ENCODE measurements at places on chromosomes 12 and 14.

DNA sequence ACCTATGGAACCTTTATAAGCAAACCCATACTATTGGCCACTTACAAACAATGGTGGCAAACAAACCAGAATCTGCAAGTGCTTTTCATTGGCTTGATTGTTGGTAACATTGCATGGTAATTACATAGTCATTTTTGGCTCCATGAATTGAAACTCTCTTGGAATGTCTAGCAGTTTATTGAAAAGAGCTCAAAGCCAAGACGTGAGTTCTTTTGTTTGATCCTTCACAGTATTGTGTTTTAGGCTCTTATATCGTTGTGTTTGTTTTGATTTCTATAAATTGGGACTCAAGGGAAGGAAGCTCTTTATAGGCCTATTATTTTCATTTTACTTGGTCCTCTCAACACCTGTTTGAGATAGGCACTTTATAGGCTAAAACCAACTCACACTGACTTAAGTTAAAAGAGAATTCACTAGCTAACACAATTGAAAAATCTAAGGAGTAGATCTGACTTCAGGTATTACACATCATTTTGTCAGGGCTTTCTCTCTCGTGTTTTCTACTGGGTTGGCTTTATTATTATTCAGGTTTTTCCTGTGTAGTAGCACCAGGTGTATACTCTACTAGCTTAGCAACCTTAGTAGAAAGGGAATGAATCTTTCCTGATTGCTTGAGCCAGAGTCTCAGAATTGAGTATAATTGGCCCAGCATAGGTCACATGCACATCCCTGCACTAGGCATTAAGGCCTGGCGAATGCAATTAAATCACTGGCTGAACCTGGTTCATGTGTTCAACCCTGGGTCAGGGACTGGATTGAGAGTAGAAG lies 341.4 kb downstream of the RAD51B start:
- no peak for DNase-seq

- no peak for DNase-seq
Measured at GRCh38 chr12:90167518-90168208, 459.0 kb upstream of the ATP2B1 start.

DNA sequence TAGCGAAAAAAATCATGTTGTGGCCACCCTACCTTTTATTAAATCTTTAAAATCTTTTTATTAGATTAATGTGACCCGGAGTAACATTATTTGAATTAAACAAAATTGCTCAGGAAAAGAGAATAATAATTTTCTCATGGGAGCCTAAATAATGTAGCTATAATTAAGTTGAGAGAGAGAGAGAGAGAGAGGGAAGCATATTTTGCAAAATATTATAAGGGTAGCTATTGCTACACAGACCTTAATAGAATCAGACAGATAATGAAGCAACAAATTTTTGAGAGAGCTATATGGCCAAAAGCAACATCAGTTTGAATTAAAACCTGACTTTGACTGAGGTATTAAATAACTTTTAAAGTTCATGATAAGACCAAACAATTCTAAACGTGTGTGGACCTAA lies 703.5 kb downstream of the TMTC2 start:
- no peak for DNase-seq

- no peak for DNase-seq
Measured at GRCh38 chr12:122004633-122005071, 17.0 kb upstream of the BCL7A start.

DNA sequence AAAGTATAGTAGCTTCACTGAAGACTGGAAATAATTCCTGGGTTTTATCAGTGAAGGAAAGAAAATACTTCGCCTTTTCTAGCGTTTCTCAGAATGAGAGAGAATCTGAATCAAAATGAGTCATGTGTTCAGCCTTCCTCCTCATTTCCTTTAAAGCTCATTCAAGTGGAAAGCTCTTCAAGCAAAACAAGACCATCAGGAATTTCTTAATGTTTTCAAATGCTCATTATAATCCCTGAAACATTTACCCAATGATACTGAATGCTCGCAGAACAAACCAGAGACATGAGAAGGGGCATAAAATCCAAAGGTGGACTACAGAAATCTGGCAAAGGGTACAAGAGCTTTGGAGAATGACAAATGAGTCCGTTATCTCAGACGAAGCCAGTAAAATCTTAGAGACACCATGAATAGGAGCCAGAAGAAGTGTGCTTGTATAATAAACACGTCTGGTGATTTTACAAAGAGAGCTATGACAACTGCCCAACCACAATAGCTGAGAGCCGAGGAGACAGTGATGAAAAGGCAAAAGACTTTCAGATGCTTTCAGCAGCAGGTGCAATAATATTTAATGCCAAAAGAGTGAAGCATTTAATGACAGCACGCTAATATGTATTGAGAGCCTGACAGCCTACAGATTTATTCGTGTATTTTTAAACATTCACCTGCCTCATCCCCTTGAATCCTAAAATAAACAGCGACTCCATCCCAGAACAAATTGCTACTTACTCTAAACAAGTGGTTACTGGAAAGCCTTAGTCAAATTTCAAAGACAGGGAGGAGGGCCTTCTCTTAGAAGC lies 19.0 kb downstream of the SPRING1 start:
- no peak for DNase-seq

DNA sequence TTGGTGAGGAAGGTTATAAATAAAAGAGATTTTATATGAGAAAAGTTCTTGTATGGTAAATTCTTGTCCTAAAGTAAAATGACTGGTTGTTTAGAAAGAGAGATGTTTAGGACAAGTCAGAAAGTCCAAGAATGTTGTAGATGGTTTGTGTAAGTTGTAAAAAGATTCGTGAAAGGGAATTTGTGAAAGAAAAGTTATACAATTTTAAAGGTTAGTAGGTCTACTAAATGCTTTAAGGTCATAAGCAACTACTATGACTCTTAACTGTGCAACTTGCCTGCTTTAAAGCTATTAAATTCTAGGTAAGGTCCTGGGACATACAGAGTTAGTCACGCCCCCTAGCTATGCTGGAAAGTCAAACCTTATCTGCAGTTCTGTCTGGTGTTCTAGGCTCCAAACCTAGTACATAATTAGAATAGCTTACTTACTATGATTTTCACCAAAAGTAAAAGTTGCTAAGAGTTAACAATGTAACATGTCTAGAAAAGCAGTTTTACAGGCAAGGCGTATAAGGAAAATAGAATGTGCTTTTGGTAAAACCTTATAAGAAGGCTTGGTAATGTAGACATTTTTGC lies 11.2 kb upstream of the DHRS2 start:
- DNase-seq, result no peak
